IMR-90 (cell line): ENCODE measurements at places on chromosomes 16 and 17. TPM values are rescaled to one million over a fixed set of nuclear protein-coding genes. Genes with fewer than 3 reads are reported as not detected.

Gene NECAB2
- under 0.01 TPM in 1 of 2 replicates, not detected in the other for total RNA-seq

Gene BRIP1
- 19.7 and 34.4 TPM in 2 replicates for total RNA-seq

Gene RAB26
- 1.1 TPM in 2 replicates for total RNA-seq

Gene LMF1
- 6.7 and 13.1 TPM in 2 replicates for total RNA-seq

Gene OTOA
- total RNA-seq = not detected in 2 replicates

Gene KRTAP16-1
- not detected in 2 replicates for total RNA-seq

Gene SLC5A2
- total RNA-seq = under 0.01 TPM in 1 of 2 replicates, not detected in the other

Gene CDK5R1
- total RNA-seq = 0.36 and 0.56 TPM in 2 replicates

Gene GP1BA
- not detected in 2 replicates for total RNA-seq

Gene WNT9B
- not detected in 2 replicates for total RNA-seq

Gene MRPL28
- total RNA-seq = 104 and 106 TPM in 2 replicates

Gene TMEM219
- total RNA-seq = 44.2 and 47.0 TPM in 2 replicates

Gene PRSS33
- total RNA-seq = not detected in 2 replicates

Gene GPR142
- not detected in 2 replicates for total RNA-seq

Gene CCL14
- not detected in 2 replicates for total RNA-seq

Gene ETV4
- total RNA-seq = 3.3 and 4.3 TPM in 2 replicates

Gene CRAMP1
- total RNA-seq = 3.2 and 3.9 TPM in 2 replicates

Gene GSG1L
- total RNA-seq = not detected in 2 replicates

Gene RCVRN
- not detected in 2 replicates for total RNA-seq

Gene DDX5
- total RNA-seq = 253 and 330 TPM in 2 replicates

Gene GCGR
- not detected in 2 replicates for total RNA-seq

Gene PLEKHH3
- 2.5 and 2.9 TPM in 2 replicates for total RNA-seq

Gene PYCARD
- total RNA-seq = 10.2 and 13.1 TPM in 2 replicates

Gene MT1F
- total RNA-seq = not detected in 2 replicates

Gene ITGAX
- total RNA-seq = 0.18 TPM in 1 of 2 replicates, not detected in the other
